ENCODE measurements at places on chromosomes 7 and 10.

DNA sequence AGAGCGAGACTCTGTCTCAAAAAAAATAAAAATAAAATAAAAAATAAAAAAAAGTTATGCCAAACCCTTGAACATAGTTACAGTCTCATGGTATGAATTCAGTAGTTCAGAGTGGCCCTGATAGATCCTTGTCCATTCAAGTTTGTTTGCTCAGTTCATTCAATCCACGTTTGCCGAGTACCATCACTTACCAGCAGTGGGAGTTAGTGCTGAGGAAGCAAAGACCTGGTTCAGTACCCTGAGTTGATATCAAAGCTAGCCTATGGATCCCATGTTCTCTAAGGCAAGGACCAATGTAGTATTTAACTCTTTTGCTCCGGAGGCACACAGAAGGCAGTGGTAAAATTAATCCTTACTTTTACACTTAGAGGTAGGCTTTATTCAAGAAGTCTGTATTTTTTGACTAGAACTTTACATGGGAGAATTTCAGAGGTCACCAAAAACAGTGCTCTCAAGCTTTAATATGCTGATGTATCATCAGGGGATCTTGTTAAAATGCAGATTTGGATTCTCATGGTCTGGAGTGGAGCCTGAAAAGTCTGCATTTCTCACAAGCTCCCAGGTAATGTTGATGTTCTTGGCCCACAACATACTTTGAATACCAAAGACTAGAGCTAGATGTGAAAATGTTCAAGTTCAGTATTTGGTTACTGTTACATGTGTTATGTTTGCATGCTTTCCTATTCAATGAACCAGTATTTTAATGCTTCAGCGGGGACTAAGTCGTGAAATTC is 38.1 kb upstream of the HBP1 start:
- no peak for DNase-seq

DNA sequence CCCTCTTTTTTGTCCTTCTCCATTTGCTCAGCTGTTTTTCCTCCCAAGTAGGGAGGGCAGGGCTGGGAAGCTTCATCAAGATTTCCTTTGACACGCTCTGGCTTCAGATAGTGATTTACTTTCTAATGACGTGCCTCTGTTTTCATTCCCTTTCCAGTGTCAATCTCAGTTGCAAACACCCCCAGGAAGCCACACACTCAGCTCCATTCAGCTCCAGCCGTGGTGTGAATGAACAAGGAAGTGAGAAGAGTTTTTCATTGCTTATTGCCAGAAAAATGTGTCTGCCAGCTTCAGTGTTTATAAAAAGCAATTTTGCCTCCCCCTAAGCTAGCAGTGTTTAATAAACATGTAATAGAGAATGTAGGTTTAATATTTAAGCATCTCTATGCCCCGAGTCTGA is 108.7 kb upstream of the DPP6 start:
- DNase-seq: no peak

DNA sequence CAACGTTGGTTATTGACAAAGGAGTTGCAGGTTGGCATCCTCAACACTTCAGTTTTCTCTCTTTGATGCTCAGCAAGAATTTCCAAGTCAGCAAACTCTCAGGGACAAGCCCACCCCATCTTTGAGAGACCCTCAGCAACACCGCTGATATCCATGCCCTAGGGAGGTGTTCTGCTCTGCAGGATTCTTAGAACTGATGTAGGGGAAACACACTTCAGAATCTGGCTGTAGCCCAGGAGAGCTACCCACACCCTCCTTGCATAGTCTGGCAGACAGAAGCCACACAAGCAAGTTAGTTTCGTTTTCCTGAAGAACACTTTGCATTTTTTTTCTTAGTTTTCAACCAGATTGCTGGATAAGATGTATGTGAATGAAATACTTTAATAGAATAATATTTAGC is 822 bp downstream of the SAMD9L start:
- DNase-seq: no peak

GRCh38 chr7:141974831-141975230 is 1.3 kb upstream of the TAS2R38 start:
- no peak for DNase-seq

DNA sequence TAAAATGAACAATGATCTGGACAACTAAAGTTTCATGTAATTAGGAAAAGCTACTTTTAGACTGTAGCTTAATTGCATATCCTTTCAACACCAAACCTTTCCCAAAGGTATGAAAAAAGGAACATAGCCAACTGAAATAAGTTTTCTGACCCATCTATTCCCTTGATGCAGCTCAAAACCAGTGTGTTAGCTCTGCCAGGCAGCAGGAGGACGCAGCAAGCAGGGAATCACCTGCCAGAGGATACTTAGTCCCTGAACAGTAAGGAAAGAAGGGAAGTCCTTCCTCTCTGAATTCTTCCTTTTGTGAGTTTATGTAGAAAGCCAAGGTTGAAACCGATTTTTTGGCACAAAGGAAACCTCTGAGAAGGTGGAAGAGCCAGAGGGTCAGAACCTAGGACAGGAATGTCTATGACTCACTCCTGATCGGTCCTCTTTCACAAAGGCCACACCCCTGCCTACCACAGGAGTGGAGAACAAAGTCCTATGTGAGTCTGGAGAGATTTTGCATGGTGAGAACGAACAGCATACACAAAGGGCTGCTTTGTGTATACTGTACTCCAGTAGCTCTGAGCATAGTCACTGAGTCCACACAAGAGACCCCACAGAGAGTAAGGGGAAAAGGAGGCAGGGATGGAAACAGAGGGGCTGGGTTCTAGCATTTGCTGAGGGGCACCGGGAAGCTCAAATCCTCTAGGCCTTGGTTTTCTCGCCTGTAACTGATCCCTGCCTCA is 68.8 kb upstream of the GSDME start:
- DNase-seq: no peak

DNA sequence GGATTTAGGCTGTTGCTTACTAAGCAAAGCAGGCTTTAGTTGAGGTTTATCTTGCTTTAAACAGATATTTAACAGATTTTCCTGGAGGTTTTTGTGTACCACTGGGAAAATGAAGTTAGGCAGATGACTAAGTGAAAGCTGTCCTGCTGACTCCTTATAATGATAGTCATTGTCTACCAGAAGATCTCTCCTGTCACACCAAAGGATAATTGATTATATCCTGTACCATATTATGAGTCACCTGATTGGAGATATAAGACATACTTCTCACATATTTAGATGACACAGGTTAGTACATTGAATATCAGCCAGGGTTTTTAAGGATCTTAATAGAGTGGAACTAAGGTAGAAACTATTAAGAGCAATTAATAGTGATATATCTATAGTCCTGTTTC is 68.4 kb downstream of the PTEN start:
- no peak for DNase-seq

DNA sequence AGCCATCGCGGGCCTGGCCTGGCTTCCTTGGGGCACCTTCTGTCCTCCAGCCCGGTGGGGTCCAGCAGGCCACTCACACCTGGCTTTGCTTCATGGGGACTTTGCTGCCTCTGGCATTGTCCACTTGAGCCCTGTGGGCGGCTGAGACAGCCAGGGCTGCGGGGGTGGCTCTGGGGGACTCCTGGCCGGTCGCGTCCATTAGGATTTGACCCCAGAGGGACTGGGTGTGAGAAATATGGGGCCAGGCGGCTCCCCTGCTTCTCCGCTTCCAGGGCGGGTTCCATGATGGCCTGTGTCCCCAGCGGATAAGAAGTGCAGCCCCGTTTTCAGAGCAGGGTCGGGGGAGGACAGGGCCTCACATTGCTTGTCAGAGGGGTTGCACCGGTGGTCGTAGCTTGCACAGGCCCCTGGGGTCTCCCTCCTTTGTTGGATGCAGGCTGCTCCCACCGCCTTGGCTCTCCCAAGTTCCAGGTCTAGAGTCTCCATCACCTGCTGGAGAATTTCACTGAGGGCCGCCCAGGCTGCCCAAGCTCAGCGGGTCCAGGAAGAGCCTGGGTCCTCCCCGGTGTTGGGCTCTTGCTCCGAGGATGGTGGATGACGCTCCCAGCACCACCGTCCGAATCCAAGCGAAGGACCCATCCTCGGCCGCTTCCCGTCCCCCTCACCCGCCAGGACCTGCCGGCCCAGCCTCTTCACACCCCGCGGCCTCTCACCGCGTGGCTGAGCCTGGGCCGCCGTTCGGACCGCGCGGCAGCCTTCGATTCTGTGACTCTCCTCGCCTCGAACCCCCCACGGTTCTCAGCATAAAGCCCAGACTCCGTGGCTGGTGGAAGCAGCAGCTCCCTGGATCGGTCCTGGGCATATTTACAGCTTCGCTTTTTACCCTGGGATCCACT is 140.1 kb downstream of the DYNC2I1 start:
- DNase-seq: no peak

DNA sequence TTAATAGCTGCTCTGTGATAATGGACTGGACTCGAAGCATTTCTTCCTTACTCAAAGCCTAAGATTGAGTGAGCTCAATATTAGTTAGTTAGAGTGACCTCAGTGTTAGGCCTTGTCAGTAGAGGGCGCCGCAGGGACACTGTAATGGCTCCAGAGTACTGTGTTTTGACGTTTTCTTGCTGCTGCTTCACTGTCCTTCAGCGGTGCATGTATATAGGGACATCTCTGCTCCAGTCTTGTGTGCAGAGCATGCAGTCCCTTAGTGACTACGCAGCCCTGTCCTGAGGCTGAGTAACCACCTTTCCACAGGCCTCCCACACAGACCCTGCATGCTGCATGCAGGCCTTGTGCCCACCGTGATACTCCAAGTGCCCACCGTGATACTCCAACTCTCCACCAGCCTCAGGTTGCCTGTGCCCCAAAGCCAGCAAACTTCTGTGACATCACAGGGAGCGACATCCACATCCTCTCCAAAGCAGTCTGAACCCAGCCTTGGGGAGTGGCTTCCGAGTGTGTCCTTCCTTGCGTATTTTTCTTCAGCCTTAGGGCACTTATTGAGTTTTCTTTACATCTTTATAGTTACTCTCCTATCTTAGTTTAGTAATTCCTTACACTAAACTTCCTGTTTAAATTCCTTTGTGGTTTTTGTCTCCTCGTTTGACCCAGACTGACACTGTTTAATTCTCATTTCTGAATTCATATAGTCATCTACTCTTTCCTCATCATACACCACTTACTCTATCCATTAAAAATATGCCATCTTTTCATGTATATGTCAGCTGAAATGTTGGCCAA is 118.2 kb downstream of the JAZF1 start:
- peak; percentile 11 for DNase-seq

- DNase-seq: no peak
These were observed 53.2 kb downstream of the STRA8 start for GRCh38 chr7:135286876-135287275.

DNA sequence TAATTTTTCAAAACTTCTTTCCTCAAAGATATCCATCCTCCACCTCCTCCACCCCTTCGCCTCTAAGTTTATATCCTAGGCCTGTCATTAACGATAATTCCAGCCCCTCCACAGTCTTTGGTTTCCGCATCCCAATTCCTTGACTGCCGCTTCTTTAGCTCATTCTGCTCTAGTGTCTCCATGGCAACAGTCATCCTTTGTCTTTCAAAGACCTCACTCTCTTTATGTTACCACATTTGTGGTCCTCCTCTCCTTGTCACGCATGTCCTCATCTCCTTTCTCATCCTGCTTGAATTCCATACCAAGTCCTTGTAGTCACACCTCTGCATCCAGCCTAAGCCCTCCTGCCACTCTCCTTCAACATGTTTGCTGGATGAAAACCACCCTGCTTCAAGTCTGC is 511.2 kb upstream of the KLF6 start:
- no peak for DNase-seq

- no peak for DNase-seq
These were observed 132.3 kb downstream of the PLXNA4 start for GRCh38 chr7:132443761-132444520.

DNA sequence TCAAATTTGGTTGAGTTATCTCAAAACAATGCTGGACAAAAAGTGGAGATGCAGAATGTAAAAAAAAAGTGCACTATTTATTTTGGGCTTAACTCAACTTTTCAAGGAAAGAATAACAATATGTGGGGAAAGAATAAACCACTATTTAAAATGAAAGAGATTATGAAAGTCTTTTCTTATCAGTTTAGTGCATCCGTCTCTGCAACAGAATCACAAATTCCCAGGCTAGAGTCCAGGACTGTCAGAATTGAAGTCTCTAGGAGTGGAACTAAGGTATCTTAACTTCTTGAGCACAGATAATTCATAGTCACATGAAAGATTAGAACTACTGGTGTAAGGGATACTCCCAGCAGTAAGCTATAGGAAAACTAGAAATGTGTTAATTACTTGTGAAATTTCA is 1200.3 kb upstream of the LRRN3 start:
- DNase-seq: no peak

DNA sequence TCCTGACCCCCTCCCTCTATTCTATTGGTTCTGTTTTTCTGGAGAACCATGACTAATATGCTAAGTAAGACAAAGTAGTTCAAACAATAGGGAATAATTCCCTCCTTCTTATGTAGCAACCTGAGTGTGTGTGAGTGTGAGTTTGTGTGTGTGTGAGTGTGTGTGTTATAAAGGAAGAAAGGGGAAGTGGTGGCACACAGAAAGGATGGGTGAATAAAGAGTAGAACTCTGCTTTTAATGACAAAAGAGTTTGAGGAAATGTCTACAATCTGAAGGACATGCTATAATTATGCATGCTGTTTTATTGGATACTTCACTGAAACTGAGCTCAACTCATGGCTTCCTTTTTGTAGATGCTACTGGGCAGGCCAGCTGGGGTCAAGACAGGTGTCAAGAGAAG is 489.5 kb downstream of the REEP3 start:
- no peak for DNase-seq

GRCh38 chr7:137873524-137873923 is 26.8 kb upstream of the DGKI start:
- DNase-seq: no peak

GRCh38 chr7:54705436-54705835 is 53.6 kb downstream of the SEC61G start:
- DNase-seq: no peak

Measured in stimulated activated CD4-positive, alpha-beta T cell treated with anti-CD3 and anti-CD28 coated beads, Interleukin-12 subunit alpha, Interleukin-12 subunit beta, amount 100 ng/mL, for 24 hours (primary cell).